ENCODE measurements at places on chromosomes 12 and 14. TPM values are rescaled to one million over a fixed set of nuclear protein-coding genes. Genes with fewer than 3 reads are reported as not detected.

DNA sequence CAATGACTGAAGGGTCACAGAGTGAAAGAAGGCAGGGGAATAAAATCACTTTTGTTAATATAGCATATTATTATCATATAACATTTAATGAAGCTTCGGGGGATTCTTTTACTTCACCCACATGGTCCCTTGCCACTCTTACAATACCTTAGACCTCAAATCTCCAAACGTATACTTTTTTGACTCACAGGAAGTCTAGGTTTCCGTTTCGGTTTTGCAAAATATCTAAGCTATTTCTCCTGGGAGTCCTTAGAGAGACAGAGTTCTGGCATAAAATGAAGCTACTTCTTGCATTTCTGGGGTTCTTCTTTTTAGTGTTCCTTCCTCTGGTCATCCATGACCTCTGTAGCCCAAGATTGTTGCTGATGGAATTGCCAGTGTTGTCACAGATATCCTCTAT, 590.5 kb upstream of the ATP2B1 start:
- no peak for DNase-seq

DNA sequence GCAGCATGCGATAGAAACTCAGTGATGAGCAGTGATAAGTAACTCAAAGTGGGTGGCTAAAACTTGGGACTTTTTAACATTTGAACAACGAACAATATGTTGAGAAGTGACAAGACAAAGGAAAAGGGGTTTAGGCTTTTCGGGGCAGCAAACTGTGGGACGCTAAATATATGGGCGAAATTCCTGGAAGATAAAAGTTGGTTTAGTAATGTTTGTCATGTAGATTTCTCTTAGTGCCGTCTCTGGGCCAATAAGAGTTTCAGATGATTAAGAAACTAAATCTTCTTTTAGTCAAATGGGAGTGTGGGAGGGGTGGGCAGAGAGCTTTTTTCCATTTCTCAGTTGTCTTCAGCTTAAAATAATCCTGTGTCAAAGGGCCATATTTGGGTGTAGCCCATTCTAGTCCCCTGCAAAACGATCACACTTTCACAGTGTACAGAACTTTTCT, 41.7 kb upstream of the FUT8 start:
- DNase-seq: no peak

DNA sequence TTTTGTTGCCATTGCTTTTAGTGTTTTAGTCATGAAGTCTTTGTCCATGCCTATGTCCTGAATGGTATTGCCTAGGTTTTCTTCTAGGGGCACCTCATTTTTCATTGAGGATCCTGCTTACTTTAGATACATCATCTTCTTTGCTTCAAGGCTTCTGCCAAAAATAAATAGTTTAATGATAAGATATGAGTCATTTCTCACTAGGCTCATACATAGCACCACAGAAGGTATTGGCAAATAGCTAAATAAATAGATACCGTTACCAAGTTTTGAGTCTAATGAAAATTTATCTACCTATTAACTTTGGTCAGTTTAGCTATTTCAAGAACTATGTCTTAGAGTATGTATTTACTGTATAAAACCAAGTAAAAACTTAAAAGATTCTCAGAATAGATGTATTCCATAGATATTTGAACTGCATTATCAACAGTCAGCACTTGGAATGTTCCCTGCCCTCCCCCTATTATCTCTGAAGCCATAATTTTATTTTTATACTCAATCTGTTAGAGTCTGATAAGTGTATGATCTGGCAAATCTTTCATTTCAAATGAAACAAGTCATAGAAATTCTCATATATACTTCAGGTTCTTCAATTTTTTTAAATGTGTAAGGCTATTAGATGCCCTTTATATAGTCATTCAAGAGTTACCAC, 310.2 kb downstream of the CCDC91 start:
- no peak for DNase-seq

GRCh38 chr12:49187184-49187583, 1.7 kb downstream of the TUBA1A start:
- no peak for DNase-seq

DNA sequence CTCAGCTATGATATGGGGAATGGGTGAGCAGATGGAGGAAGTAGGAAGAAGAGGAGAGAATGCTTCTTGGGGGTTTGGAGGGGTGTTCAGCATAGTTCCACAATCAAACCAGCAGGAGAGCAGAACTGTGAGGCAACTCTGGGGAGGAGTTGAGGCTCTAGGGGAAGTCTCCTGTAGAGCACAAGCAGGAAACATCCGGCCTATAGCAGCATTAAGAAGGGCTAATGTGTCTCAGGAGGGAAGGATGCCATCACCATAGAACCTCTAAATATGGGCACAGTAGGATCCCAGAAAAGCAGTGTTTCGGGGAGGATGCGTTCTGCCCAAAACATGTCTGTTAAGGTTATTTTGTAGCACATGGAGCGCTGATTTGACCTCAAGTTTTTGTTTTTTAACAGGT, 8.4 kb upstream of the SALL2 start:
- DNase-seq: no peak

DNA sequence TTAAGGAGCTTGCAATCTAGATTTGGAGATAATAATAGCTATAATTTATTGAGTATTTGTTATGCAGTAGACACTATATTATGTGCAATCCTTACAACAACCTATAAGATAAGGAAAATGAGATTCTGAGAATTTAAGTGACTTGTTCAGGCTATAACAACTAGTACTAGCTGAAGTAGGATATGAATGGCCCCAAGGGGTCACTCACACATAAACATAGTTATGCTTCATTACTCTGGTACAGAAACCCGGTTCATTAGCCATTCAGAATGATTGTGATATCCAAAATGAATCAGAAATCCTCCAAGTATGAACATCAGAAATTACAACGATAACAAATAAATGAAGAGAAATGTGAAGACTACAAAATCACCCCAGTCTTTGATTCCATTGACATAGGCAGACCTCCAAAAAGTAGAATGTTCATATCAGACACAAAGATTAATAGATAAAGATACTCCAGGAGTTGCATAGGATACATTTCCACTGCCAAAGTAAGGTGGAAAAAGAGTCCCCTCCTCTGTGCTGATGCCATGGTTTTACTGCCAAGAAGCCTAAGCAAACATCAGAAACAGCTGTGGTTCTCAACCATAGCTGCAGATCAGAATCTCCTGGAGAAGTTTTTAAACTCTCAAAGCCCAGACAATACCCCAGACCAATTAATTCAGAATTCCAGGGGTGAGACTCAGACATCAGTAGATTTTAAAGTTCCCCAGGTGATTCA, 8.6 kb upstream of the NID2 start:
- no peak for DNase-seq

DNA sequence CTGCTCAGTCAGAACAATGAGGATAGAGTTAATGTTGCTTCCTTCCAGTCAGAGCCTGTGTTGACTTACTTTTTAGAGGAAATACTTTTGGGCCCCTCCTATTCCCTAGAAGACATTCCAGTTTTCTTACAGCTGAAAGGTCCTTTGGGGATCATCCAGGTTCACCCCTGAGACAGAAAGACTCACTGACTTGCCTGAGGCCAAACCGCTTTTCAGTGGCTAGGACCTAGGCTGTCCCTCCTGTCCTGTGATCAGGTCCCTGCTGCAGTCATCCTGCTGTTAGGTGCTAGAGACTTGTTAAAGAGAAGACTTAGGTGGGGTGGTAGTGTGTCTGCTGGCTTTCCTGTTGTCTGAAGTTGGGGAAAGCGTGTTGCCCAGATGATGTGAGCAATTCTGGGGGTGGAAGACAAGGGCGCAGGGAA, 39.6 kb downstream of the SUSD6 start:
- DNase-seq: no peak

GRCh38 chr12:57237596-57237931, 8.1 kb downstream of the SHMT2 start:
- DNase-seq: no peak

DNA sequence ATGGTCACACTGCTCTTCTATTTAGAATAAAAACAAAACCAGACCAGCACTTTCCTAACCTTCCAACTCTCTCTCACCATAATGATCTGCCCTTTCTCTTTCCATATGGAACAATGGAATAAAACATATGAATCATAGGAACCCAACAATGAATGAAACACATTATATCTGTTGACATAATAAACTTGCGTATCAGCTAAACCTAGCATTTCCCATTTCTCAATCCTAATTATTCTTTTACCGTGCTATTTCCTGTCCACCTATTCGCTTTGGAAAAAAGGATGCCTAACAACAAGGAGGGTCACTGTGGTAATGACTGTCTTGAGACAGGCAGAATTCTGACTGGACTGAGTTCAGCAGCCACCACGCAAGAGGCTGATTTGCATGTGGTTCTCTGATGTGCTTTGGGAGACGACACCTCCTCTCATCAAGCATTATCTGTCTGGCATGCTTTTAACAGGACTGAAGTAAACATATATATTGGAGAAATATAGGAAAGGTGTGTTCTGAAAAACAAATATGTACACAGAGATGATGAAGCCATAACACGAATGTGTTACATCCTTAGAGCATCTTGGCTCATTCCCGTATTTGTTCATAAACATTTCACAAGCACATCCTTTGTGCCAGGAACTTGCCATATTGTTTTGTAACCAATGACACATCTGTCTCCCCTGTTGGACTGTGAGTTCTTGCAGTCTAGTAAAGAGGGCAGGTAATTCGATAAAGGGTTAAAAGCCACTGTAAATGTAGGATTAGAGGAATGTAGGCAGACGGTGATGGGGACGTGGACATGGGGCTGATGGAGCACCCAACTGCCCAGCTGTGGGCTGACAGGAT, 87.7 kb downstream of the PTPRB start:
- DNase-seq: no peak

GRCh38 chr14:70744641-70745040, 64.7 kb downstream of the MAP3K9 start:
- DNase-seq: no peak

- no peak for DNase-seq
Observed at GRCh38 chr14:61492474-61492873, 171.1 kb downstream of the PRKCH start.

The SAMD15 gene
- polyA plus RNA-seq: 10.3 TPM

The WNT1 gene
- not detected for polyA plus RNA-seq

The TEX52 gene
- 2.6 TPM for polyA plus RNA-seq

The CLEC1B gene
- 0.48 TPM for polyA plus RNA-seq

The SERPINA9 gene
- not detected for polyA plus RNA-seq

The FAM181A gene
- not detected for polyA plus RNA-seq

The MIP gene
- polyA plus RNA-seq: 0.40 TPM

The DLK1 gene
- polyA plus RNA-seq: 13.9 TPM
